ENCODE measurements at places on chromosomes 7 and 10. TPM values are rescaled to one million over a fixed set of nuclear protein-coding genes. Genes with fewer than 3 reads are reported as not detected.

The TDRD1 gene
- total RNA-seq = 0.79 TPM

The FAM25A gene
- not detected for total RNA-seq

DNA sequence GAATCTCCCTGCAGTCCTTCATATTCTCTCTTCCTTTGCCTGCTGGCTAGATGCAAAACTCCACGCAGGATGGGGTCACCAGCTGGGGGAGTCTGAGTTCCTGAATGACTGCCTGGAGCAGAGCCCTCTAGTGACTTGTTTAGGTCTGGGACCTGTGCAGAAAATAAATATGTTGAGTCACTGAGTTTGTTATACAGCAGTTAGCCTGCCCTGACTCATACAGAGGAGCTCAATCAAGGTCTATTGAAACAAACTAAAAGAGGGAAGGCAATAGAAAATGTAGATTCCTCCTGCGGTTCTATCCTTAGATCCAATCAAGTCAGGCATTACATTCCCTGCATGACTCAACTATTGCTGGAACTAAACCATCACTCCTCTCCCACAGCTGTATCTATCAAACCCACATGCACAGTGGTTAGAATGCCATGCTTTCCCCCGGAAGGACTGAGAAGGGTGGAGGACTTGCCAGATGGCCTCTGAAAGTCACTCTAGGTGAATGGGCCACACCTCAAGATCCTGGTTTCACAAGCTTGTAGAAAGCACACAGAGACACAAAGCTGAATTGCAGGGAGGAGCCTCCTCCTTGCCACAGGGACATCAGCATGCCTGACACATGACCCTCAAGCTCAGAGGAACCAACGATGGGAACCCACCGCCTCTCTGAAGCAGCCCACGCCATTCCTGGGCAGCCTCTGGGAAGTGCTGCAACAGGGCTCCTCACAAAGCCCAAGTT is 73.9 kb downstream of the SH3PXD2A start:
- no peaks in the 10 kb centered on the region for H3K36me3 ChIP-seq
- no peaks in the 10 kb centered on the region for H3K27me3 ChIP-seq
- H3K4me3 ChIP-seq = no peak overlapping the region
- no peak overlapping the region for H3K27ac ChIP-seq

DNA sequence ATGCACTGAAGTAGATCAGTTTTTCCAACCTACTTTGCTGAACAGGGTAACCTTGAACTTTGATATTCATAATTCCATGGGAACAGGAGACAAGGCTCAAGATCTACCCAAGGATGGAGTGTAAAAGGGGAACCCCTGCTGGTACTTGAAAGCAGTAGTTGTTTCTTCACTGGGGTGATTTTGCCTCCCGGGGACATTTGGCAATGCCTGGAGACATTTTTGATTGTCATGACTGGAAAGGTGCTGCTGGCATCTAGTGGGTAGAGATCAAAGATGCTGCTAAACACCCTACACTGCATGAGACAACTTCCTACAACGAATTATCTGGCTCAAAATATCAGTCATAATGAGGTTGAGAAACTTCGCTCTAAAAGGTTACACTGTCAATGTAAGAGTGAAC is 214.8 kb upstream of the CTBP2 start:
- H3K27ac ChIP-seq = no peak overlapping the region
- no peaks in the 10 kb centered on the region for H3K36me3 ChIP-seq
- DNase-seq = no peak
- no peaks in the 10 kb centered on the region for H3K4me1 ChIP-seq
- H3K27me3 ChIP-seq = peaks cover 5% of the 10 kb centered on the region
- H3K4me3 ChIP-seq = no peak overlapping the region

DNA sequence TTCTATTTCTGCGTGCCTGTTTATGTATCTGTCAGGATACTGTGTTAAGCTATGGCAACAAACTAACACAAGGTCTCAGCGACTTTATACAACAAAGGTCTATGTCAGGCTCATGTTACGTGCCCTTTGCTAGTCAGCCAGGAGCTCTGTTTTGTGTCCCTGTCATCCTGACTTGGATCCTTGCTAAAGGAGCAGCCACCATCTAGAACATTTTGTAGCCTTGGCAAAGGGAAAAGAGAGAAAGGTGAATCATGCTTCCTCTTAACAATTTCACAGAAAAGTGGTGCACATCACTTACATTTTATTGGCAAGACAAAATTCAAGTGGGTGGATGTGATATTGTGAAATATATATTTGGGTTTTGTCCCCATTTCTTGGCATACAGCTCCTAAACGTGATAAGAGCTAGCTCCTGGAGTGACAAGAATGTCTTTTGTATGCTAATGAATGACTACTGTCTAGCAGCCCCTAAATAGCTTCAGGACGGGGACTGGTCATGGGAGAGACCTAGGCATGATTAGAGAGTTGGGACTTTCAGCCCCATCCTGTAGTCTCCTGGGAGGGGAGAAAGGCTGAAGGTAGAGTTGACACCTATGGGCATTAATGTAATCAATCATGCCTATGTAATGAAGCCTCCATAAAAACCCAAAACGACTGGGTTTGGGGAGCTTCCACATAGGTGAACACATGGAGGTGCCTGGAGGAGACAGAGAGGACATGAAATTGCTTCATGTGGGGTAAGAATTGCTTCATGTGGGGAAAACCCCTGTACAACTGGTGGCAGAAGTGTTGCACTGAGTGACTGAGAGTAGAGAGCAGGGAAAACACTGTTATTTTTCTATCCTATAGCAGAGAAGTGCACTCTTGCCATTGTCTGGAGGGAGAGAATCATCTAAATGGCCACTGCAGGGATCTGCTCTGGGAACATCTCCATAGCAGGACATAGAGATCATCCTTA is 33.0 kb downstream of the MRPL32 start:
- peaks cover 17% of the 10 kb centered on the region for H3K27me3 ChIP-seq
- DNase-seq = peak; percentile 48
- peak overlapping the region; percentile 47 for H3K27ac ChIP-seq
- H3K36me3 ChIP-seq = no peaks in the 10 kb centered on the region

DNA sequence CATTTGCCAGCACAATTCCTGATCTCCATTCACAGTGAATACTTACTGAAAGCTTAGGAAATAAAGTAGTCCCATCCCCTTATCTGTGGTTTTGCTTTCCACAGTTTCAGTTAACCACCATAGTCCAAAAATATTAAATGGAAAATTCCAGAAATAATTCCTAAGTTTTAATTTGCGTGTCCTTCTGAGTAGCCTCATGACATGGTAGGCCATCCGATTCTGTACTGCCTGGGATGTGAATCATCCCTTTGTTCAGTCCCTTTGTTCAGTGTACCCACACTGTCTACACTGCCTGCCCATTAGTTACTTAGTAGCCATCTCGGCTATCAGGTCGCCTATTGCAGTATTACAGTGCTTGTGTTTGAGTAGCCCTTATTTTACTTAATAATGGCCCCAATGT is 14.2 kb downstream of the RAB11FIP2 start:
- H3K27me3 ChIP-seq = no peaks in the 10 kb centered on the region
- H3K4me1 ChIP-seq = peaks cover 36% of the 10 kb centered on the region
- DNase-seq = no peak

DNA sequence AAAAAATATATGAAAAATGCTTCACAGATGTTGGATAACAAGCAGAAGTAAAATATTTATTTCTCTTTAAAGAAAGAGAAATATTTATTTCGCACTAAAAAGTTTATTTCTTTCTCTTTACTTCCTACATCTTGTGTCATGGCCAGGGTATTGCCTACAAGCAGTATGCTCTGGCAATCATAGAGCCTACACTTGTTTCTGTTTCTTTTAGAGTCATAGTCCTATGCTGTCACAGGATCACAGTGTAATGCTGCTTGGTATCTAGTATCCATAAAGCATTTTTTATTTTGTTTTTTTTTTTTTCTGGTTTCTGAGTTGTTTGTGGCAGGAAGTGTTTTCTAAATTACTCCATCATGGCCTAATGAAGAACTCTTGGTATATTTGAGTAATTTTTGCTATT is 116.0 kb downstream of the ATRNL1 start:
- no peak overlapping the region for H3K27ac ChIP-seq
- H3K36me3 ChIP-seq = no peaks in the 10 kb centered on the region
- DNase-seq = no peak
- peaks cover 3% of the 10 kb centered on the region for H3K4me1 ChIP-seq
- no peaks in the 10 kb centered on the region for H3K27me3 ChIP-seq

DNA sequence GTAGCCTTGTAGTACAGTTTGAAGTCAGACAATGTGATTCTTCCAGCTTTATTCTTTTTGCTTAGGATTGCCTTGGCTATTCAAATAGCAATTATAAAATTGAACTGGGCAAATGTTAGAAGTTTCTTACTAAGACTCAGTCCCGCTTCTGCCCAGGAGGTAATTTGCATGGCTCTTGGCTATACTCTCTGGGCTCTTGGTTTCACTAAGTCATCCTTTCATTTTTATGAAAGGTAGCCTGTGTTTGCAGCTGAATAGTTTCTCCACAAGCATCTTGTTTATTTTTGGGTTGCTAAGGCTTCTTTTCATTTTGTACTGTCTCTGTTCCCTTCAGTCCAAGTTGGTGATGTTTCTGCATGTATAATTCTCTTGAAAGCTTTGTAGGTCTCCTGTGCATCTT is 340.6 kb downstream of the SH2D4B start:
- no peak overlapping the region for H3K27ac ChIP-seq
- H3K36me3 ChIP-seq = no peaks in the 10 kb centered on the region
- peaks cover 2% of the 10 kb centered on the region for H3K27me3 ChIP-seq

DNA sequence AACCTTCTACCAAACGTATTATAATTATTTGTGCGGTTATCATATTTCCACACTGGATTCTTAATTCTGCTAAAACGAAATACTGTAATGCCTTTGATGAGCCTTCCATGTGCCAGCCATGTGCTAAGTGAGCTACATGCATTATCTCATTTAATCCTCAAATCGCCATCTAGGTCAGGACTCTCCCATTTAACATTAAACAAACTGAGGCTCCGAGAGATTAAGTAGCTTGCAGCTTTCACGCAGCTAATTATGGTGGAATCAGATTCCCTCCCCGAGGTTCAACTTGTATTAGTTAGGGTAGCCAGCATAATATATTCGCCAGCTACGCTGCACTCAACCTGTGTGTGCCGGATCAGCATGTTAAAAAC is 798 bp upstream of the TSPAN33 start:
- H3K4me3 ChIP-seq = peak overlapping the region; percentile 88
- DNase-seq = no peak
- H3K4me1 ChIP-seq = peaks cover 19% of the 10 kb centered on the region
- no peak overlapping the region for H3K27ac ChIP-seq

GRCh38 chr7:47423196-47423595 is 158.7 kb downstream of the TNS3 start:
- no peak for DNase-seq
- no peaks in the 10 kb centered on the region for H3K4me1 ChIP-seq
- H3K27me3 ChIP-seq = peaks cover 2% of the 10 kb centered on the region
- H3K4me3 ChIP-seq = no peak overlapping the region

- H3K27me3 ChIP-seq = no peaks in the 10 kb centered on the region
- H3K4me1 ChIP-seq = peaks cover 51% of the 10 kb centered on the region
- H3K4me3 ChIP-seq = peak overlapping the region; percentile 33
- DNase-seq = peak; percentile 55
Measured at GRCh38 chr7:105298439-105298894, 90.3 kb downstream of the SRPK2 start.

Data from activated naive CD4-positive, alpha-beta T cell treated with anti-CD3 and anti-CD28 coated beads for 36 hours (primary cell).